Cardiac muscle cell (in vitro differentiated cells and primary cell): ENCODE measurements at places on chromosomes 1 and 21. TPM values are rescaled to one million over a fixed set of nuclear protein-coding genes. Genes with fewer than 3 reads are reported as not detected.

GRCh38 chr1:88961647-88962275 lies 30.7 kb downstream of the KYAT3 start:
- peaks cover 30% of the 10 kb centered on the region for H3K36me3 ChIP-seq
- DNase-seq, result no peak
- no peaks in the 10 kb centered on the region for H3K4me1 ChIP-seq
- no peak overlapping the region for H3K4me3 ChIP-seq
- H3K27ac ChIP-seq, result no peak overlapping the region
- H3K27me3 ChIP-seq, result no peaks in the 10 kb centered on the region

- no peaks in the 10 kb centered on the region for H3K27me3 ChIP-seq
- no peaks in the 10 kb centered on the region for H3K4me1 ChIP-seq
- DNase-seq, result no peak
- H3K36me3 ChIP-seq, result no peaks in the 10 kb centered on the region
- H3K27ac ChIP-seq, result no peak overlapping the region
- H3K4me3 ChIP-seq, result no peak overlapping the region
These were observed 7.6 kb downstream of the NHLH1 start for GRCh38 chr1:160374306-160375110.

- H3K27me3 ChIP-seq, result no peaks in the 10 kb centered on the region
- peak overlapping the region; percentile 73 for H3K27ac ChIP-seq
- DNase-seq, result no peak
- H3K4me3 ChIP-seq, result peak overlapping the region; percentile 43
These were observed 451 bp downstream of the ADAMTSL4 start for GRCh38 chr1:150549496-150550221.

- H3K36me3 ChIP-seq, result peaks cover 10% of the 10 kb centered on the region
- no peak for DNase-seq
- no peak overlapping the region for H3K27ac ChIP-seq
- H3K27me3 ChIP-seq, result no peaks in the 10 kb centered on the region
- no peak overlapping the region for H3K4me3 ChIP-seq
- no peaks in the 10 kb centered on the region for H3K4me1 ChIP-seq
These were observed 4.3 kb upstream of the BCL2L15 start for GRCh38 chr1:113891631-113892220.

GRCh38 chr1:25793585-25794170 lies 6.3 kb upstream of the SELENON start:
- no peak for DNase-seq
- no peak overlapping the region for H3K4me3 ChIP-seq
- H3K4me1 ChIP-seq, result peaks cover 22% of the 10 kb centered on the region
- H3K36me3 ChIP-seq, result no peaks in the 10 kb centered on the region
- H3K27me3 ChIP-seq, result no peaks in the 10 kb centered on the region
- no peak overlapping the region for H3K27ac ChIP-seq

GRCh38 chr1:147840909-147841308 lies 61.7 kb upstream of the GJA8 start:
- peaks cover 21% of the 10 kb centered on the region for H3K27me3 ChIP-seq
- no peak overlapping the region for H3K27ac ChIP-seq
- no peaks in the 10 kb centered on the region for H3K36me3 ChIP-seq
- DNase-seq, result no peak

DNA sequence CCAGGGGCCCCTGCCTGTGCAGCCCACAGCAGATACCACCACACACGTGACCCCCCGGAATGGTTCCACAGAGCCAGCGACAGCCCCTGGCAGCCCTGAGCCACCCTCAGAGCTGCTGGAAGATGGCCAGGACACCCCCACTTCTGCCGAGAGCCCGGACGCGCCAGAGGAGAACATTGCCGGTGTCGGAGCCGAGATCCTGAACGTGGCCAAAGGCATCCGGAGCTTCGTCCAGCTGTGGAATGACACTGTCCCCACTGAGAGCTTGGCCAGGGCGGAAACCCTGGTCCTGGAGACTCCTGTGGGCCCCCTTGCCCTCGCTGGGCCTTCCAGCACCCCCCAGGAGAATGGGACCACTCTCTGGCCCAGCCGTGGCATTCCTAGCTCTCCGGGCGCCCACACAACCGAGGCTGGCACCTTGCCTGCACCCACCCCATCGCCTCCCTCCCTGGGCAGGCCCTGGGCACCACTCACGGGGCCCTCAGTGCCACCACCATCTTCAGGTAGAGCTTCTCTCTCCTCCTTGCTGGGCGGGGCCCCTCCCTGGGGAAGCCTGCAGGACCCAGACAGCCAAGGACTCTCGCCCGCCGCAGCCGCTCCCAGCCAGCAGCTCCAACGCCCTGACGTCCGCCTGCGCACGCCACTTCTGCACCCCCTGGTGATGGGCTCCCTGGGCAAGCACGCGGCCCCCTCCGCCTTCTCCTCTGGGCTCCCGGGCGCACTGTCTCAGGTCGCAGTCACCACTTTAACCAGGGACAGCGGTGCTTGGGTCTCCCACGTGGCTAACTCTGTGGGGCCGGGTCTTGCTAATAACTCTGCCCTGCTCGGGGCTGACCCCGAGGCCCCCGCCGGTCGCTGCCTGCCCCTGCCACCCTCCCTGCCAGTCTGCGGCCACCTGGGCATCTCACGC lies 51.0 kb downstream of the COL18A1 start:
- H3K27ac ChIP-seq, result peak overlapping the region; percentile 4
- peaks cover 2% of the 10 kb centered on the region for H3K36me3 ChIP-seq
- H3K4me3 ChIP-seq, result no peak overlapping the region
- H3K27me3 ChIP-seq, result no peaks in the 10 kb centered on the region
- no peaks in the 10 kb centered on the region for H3K4me1 ChIP-seq

- H3K4me1 ChIP-seq, result peaks cover 99% of the 10 kb centered on the region
- H3K36me3 ChIP-seq, result no peaks in the 10 kb centered on the region
- DNase-seq, result peak; percentile 50
These were observed 72.4 kb downstream of the CASZ1 start for GRCh38 chr1:10724052-10724494.

- no peak overlapping the region for H3K27ac ChIP-seq
- DNase-seq, result no peak
- H3K4me3 ChIP-seq, result no peak overlapping the region
- H3K4me1 ChIP-seq, result no peaks in the 10 kb centered on the region
- peaks cover 14% of the 10 kb centered on the region for H3K36me3 ChIP-seq
- H3K27me3 ChIP-seq, result no peaks in the 10 kb centered on the region
These were observed 20.5 kb downstream of the COL6A1 start for GRCh38 chr21:46001821-46002681.

DNA sequence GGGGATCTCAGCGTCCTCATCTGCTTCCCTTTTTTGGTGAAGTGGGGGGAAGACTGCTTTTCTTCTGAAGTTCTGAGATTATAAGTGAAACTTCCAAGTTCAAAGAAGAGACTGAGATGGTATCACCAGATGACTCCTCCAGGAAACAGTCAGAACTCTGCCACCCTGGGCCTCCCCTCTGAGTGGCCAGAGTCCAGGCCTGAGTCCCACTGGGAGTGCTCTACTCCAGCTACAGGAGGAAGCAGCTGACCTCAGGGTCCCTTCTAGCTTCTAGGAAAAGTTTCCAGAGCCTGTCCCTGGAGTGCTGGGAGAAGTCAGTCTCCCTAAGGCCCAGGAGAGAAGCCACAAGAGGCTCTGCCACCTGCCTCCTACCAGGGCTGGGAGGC lies 104.7 kb downstream of the CASZ1 start:
- no peaks in the 10 kb centered on the region for H3K36me3 ChIP-seq
- H3K4me3 ChIP-seq, result no peak overlapping the region
- peaks cover 47% of the 10 kb centered on the region for H3K4me1 ChIP-seq
- DNase-seq, result no peak
- no peaks in the 10 kb centered on the region for H3K27me3 ChIP-seq

DNA sequence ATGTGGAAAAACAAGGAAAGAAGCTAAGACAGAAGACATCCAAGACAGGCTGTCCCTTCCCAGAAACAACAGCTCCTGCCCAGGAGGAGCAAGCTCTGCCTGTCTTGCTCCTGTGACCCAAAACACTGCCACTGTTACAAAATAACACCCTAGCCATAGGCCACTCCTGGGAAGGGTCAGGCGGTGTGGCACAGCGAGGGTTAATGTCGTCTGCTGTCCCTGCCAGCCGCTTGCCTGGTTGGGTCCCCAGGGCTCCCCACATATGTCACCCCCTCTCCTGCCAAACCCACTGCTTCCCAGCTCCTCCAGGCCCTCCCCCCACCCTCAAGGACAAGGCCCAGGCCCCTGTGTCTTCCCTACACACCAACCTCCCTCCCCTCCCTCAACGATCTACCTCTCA lies 3.9 kb upstream of the NHLH1 start:
- H3K36me3 ChIP-seq, result no peaks in the 10 kb centered on the region
- no peaks in the 10 kb centered on the region for H3K27me3 ChIP-seq
- no peak for DNase-seq

- DNase-seq, result no peak
- H3K27ac ChIP-seq, result no peak overlapping the region
- H3K27me3 ChIP-seq, result no peaks in the 10 kb centered on the region
- H3K4me3 ChIP-seq, result no peak overlapping the region
- no peaks in the 10 kb centered on the region for H3K4me1 ChIP-seq
These were observed 31.0 kb upstream of the ZBTB18 start for GRCh38 chr1:244019982-244020485.

DNA sequence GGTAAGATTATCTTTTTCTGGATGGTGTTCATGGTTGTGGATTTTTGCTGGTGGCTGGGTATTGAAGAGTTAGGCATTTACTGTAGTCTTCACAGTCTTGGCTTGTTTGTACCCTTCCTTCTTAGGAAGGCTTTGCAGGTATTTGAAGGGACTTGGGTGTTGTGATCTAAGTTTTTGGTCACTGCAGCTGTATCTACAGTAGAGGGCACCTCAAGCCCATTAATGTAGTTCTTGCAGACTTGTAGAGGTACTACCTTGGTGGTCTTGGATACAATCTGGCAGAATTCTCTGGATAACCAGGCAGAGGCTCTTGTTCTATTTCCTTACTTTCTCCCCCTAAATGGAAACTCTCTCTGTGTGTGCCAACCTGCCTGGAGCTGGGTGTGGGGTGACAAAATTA lies 155.8 kb upstream of the BRINP3 start:
- H3K27ac ChIP-seq, result no peak overlapping the region
- H3K4me1 ChIP-seq, result no peaks in the 10 kb centered on the region
- no peaks in the 10 kb centered on the region for H3K36me3 ChIP-seq
- no peaks in the 10 kb centered on the region for H3K27me3 ChIP-seq

- no peaks in the 10 kb centered on the region for H3K36me3 ChIP-seq
- peak; percentile 78 for DNase-seq
- H3K4me1 ChIP-seq, result peaks cover 15% of the 10 kb centered on the region
These were observed 57.2 kb downstream of the AGPAT3 start for GRCh38 chr21:43921979-43922945.

GRCh38 chr1:203695116-203695515 lies 68.5 kb downstream of the ATP2B4 start:
- DNase-seq, result no peak
- H3K27me3 ChIP-seq, result peaks cover 57% of the 10 kb centered on the region
- peaks cover 7% of the 10 kb centered on the region for H3K36me3 ChIP-seq

DNA sequence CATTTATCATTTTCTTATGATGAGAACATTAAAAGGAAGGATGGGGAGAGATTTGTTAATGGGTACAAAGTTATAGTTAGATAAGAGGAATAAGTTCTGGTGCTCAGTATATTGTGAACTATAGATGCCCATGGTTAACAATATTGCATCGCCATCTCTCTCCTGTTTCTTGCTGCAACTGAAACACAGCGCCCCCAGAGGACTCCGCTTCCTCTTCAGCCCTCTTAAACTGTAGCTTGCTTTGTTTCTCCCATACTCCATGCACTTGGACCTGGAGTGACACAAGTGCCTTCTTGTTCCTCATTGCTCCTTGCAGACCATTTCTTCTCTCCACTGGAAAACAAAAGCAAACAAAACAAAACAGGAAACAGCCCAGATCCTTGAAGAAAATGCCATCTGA lies 70.1 kb upstream of the NTPCR start:
- no peaks in the 10 kb centered on the region for H3K27me3 ChIP-seq
- no peaks in the 10 kb centered on the region for H3K4me1 ChIP-seq
- no peak overlapping the region for H3K27ac ChIP-seq
- DNase-seq, result peak; percentile 66
- H3K36me3 ChIP-seq, result no peaks in the 10 kb centered on the region

DNA sequence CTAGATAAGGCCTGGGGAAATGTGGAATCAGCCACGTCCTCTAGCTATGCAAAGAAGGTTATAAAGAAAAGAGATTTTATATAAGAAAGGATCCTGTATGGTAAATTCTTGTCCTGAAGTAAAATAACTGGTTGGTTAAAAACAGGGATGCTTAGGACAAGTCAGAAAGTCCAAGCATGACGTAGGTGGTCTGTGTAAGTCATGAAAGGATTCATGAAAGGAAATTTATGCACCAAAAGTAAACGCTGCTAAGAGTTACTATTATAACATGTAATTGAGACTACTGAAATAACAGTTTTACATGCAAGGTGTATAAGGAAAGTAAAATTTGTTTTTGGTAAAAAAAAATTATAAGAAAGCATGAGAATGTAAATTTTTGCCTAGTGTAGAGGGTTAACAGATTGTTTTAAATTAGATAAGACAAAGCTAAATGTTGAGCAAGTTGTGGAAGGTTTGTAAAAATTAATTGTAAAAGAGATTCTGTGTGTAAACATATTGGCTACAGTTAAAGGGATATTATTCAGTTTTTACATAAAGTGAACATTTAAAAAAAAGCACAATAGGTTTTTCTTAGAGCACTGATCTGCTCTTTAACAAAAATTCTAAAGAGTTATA lies 43.9 kb downstream of the PIGK start:
- H3K27me3 ChIP-seq, result no peaks in the 10 kb centered on the region
- H3K4me1 ChIP-seq, result no peaks in the 10 kb centered on the region
- no peaks in the 10 kb centered on the region for H3K36me3 ChIP-seq
- H3K4me3 ChIP-seq, result no peak overlapping the region
- DNase-seq, result peak; percentile 1

DNA sequence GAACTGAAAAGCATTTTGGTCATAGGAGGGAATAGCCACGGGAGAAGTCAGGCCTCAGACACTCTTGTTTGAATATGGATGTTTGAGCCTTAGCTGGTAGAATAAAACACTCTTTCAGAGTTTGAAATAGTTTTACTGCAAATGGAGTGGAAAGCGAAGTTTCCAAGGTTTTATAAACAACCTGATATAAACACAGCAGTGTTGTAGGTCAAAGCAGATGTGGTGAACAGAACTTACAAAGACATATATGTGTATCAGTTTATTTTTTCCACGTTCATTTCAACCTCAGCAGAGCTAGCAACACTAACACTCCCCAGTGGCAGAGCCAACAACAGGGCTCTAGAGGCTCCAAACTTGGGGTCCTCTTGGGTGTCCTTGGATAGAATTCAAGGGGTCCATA lies 89.9 kb downstream of the WLS start:
- no peak for DNase-seq
- H3K4me1 ChIP-seq, result peaks cover 26% of the 10 kb centered on the region
- peak overlapping the region; percentile 98 for H3K27ac ChIP-seq
- H3K36me3 ChIP-seq, result peaks cover 11% of the 10 kb centered on the region

URB2 gene
- 5.4 and 7.5 TPM in 2 replicates for total RNA-seq

TMEM53 gene
- 15.2 and 23.6 TPM in 2 replicates for total RNA-seq

ADPRS gene
- total RNA-seq, result 68.4 and 83.3 TPM in 2 replicates

ITGB2 gene
- total RNA-seq, result 0.25 and 0.57 TPM in 2 replicates

SH2D2A gene
- 2.7 and 3.8 TPM in 2 replicates for total RNA-seq

MPL gene
- total RNA-seq, result not detected in 2 replicates

TOMM40L gene
- total RNA-seq, result 12.5 and 21.6 TPM in 2 replicates

JAM2 gene
- 0.63 and 1.3 TPM in 2 replicates for total RNA-seq

ADAM30 gene
- not detected in 2 replicates for total RNA-seq

GOLT1A gene
- 0.33 and 0.74 TPM in 2 replicates for total RNA-seq

LAD1 gene
- total RNA-seq, result 8.4 and 12.6 TPM in 2 replicates
